ENCODE measurements at places on chromosomes 2 and 18. TPM values are rescaled to one million over a fixed set of nuclear protein-coding genes. Genes with fewer than 3 reads are reported as not detected.

- no peak for DNase-seq
These were observed 125.6 kb upstream of the CAPN13 start for GRCh38 chr2:30932870-30933269.

The ALPI gene
- not detected for total RNA-seq

GRCh38 chr18:7147399-7147798 is 29.8 kb upstream of the LAMA1 start:
- no peak for DNase-seq

GRCh38 chr2:113895819-113896563 is 6.1 kb downstream of the ACTR3 start:
- no peak for DNase-seq

DNA sequence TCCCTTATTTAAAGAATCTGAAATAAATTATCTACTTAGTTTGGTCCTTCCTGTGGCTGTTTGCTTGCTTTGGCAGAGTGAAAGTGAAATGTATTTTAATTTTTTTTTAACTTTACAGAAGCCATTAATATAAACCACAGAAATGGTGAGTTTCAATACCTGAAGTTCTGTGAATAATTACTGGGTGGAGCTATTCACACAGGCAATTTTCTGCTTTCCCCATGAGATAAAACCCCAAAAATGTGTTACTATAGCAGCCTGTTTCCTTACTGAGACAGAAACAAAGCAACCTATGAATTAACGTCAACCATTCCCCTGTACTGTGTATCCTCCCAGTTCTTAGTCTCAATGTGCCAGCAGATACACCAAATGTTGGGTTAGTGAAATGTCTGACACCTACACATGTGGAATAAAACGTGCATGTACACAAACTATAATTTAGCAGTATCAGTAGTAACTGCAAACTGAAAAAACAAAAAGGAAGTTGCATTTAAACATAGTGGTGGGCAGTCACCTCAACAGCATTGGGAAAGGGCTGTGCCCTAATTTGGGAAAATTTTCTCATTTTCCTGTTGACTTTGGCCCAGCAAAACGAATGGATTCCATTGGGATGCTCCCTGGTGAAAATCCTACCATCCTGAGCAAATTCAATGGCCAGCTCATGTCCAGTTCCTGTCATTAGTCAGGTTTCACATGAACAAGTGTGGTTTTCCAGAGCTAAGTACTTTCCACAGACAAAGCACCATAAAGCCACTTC is 73.1 kb upstream of the RMDN2 start:
- DNase-seq = no peak

The ABCB11 gene
- total RNA-seq = not detected

DNA sequence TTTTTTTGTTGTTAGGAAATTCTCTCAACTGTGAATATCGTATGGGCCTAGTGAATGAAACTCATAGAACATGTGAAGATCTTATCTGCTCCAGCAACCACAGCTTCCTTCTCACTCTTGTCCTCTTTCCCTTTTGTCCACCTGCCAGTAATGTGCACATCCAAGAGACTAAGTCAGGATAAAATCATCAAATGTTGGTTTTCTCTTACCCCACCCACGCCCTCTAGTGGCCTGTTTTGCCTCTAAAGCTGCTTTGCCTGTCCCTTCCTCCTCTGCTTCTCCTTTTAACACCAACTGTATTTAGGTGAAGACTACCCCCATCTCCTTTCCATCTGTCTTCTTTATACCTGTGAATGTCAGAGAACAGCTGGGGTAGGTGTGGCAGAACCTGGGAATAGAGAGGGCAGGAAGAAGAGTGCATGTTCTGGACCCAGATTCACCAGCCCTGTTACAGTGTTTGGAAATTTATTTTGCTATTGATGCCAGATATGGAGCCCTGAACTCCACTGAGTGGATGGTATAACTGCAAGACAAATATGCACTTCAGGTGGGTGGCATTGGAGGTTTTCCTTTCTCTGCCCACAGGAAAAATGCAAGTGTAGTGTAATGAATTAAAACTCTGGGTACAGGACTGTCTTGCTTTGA is 8.4 kb upstream of the MGAT5 start:
- DNase-seq = peak; percentile 87

DNA sequence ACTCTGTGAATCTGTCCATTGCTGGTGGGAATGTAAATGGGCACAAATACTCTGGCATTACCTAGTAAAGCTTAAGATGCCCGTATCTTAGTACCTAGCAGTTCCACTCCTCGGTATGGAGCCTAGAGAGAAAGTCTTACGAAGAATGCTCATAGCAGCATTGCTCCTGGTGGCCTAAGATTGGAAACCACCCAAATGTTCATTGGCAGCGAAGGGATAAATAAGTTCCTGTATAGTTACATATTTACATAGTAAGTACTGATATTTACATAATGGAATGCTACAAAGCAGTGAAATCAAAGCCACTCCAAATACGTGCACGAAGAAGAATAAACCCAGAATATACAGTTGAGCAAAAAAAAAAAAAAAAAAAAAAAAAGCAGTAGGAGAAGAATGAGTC is 46.7 kb upstream of the PDIA6 start:
- no peak for DNase-seq

Data from aorta (tissue), 5 donors.